ENCODE measurements at places on chromosomes 7 and 10. TPM values are rescaled to one million over a fixed set of nuclear protein-coding genes. Genes with fewer than 3 reads are reported as not detected.

DPYSL4 gene
- total RNA-seq = 13.5 TPM

FASTK gene
- 55.2 TPM for total RNA-seq

OR13A1 gene
- not detected for total RNA-seq

- no peak overlapping the region for H3K4me3 ChIP-seq
- H3K4me1 ChIP-seq = peaks cover 20% of the 10 kb centered on the region
- H3K27me3 ChIP-seq = no peaks in the 10 kb centered on the region
Observed at GRCh38 chr7:47484457-47484856, 97.5 kb downstream of the TNS3 start.

DNA sequence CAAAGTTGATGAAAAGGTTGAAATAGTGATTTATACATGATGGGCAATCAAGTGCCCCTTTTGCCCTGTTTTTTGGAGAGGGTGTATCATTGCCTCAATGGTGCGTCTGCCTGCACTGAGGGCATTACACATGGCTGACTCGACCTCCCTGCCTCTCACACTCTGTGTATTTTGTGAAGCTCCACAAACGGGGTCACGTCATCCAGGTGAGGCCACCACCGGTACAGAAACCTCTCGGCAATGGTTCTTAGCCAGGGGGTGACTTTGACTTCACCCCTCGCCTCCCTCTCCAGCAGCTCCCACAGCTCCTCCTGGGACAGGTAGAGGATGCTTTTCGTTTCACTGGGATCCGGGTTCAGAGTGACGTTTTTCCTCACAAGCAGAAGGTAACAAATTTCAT lies 6.3 kb downstream of the IDI2 start:
- no peaks in the 10 kb centered on the region for H3K27me3 ChIP-seq
- H3K27ac ChIP-seq = no peak overlapping the region
- H3K36me3 ChIP-seq = peaks cover 52% of the 10 kb centered on the region
- peak; percentile 45 for DNase-seq
- H3K4me3 ChIP-seq = no peak overlapping the region

GRCh38 chr7:154212861-154213260 lies 160.7 kb downstream of the DPP6 start:
- H3K4me3 ChIP-seq = no peak overlapping the region
- DNase-seq = no peak

GRCh38 chr7:127158659-127159058 lies 94.1 kb downstream of the GRM8 start:
- no peaks in the 10 kb centered on the region for H3K36me3 ChIP-seq
- no peak overlapping the region for H3K4me3 ChIP-seq
- no peak overlapping the region for H3K27ac ChIP-seq
- H3K27me3 ChIP-seq = no peaks in the 10 kb centered on the region
- DNase-seq = no peak

- no peaks in the 10 kb centered on the region for H3K27me3 ChIP-seq
- H3K36me3 ChIP-seq = no peaks in the 10 kb centered on the region
- DNase-seq = no peak
- no peak overlapping the region for H3K4me3 ChIP-seq
Observed at GRCh38 chr10:132728321-132728720, 57.6 kb downstream of the NKX6-2 start.

DNA sequence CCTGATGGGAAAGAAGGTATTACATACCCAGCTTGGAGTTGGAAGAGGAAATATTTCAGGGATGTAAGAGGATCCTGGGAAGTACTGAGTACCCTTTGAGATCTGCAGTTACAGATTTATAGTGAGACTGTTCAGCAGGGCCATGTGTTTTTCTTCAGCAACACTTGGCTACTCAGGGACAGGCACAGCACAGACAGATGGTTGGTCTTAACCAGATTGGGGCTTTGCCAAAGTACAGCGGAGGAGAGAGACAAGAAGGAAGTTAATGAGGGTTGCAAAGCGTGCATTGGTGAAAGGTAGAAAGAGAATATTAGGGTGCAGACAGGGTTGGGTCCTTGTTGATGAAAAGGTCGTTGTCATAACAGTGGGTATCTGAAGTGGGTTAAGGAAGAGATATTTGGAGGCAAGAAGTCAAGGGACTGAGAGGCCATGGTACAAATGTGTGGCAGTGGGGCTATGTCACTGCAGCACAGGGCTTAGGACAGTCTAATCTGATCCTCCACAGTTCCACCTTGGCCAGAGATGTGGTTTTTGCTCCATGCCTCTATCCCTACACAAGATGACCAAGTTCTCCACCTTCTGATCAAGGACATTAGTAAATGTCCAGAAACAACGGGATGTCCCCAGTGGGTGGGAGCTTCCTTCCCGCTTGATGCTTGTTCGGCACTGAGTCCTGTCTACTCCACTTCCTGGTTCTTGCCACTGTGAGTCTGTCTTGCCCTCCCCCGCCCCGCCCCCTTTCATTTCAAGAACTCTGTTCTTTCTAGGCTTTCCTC lies 18.9 kb upstream of the DNAJC1 start:
- H3K27ac ChIP-seq = no peak overlapping the region
- H3K4me3 ChIP-seq = no peak overlapping the region
- DNase-seq = no peak
- no peaks in the 10 kb centered on the region for H3K36me3 ChIP-seq

All from endodermal cell (in vitro differentiated cells).